ENCODE measurements at places on chromosomes 13 and 19.

GRCh38 chr13:97125810-97126738 is 96.1 kb upstream of the MBNL2 start:
- DNase-seq: no peak

- DNase-seq: no peak
Measured at GRCh38 chr19:16000024-16000663, 51.3 kb downstream of the OR10H4 start.

DNA sequence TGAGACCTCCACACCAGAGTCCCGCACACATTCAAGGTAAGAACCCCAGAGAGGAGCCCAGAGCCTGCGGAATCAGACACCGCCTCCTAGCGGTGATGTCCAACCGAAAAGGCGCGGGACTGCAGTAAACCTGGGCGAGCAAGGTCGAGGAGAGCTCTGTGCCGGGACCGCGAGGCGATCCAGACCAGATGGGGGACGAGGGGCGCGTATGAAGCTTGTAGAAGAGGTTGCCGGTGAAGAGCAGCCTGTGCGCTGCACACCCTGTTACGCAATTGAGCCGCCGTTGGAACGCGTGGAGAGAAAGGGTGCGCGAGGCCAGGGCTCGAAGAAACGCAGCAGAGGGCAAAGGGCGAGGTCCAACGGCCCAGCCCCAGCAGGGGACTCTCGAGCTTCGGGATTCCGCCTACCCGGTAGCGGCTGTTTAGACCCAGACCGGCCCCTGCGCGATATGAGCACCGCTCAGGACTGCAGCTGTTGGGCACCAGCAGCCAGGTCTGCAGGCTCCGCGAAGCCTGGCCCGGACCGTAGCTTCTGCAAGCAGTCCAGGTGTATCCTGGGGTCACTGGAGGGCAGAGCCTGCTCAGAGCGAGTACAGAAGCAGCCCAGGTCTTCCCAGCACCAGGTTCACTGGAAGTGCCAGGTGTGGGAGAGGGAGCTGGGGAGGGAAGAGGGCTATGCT is 65.9 kb upstream of the ZNF599 start:
- no peak for DNase-seq

DNA sequence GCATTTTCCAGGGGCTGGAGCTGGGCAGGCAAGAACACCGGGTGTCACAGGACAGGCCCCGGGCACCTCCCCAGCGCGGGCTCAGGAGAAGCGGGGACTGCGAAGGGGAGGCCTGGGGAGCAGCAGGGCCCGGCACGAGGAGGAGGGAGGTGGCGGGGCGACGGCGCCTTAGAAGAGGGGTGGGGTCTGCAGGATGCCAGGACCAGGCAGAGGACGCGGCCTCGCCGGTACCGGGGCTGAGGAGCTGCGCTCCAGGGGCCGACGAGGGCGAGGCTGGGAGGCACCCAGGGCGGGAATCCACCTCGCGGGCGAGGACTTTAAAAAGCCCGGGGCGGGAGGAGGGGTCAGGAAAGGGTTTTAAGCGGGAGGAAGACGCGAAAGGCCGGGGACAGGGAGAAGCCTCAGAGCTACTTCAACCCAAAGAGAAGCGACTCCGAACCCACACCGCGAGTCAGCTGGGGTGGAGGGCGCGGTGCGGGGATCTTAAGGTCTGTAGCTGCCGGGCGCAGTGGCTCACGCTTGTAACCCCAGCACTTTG is 665 bp downstream of the ZNF347 start:
- DNase-seq: no peak

DNA sequence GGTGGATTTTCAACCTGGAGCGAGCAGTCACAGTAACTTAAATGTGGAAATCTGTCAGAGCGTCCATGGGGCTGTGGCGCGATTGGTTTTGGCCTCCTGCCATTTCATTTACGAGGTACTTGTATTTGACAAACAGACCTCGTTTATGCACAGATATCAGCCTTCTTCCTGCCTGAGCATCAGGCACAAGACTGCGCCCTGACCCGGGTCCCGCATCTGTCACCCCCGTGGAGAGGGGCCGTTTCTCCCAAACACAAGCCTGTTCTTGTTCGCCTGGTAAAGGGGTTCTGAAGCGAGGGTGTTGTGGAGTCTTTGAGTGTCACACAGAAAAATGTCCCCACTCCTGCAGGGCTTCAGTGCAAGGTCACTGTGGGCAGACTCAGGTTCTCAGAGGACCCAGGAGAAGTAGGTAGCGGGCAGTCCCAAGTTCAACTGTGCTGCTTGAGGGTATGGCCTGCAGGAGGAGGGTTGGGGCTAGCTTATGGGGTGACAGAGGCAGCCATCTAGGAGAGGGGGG is 202.3 kb downstream of the URI1 start:
- DNase-seq: no peak

All from vagina (tissue), 2 donors.